Mammary epithelial cell (primary cell): ENCODE measurements at places on chromosomes 6 and 20.

DNA sequence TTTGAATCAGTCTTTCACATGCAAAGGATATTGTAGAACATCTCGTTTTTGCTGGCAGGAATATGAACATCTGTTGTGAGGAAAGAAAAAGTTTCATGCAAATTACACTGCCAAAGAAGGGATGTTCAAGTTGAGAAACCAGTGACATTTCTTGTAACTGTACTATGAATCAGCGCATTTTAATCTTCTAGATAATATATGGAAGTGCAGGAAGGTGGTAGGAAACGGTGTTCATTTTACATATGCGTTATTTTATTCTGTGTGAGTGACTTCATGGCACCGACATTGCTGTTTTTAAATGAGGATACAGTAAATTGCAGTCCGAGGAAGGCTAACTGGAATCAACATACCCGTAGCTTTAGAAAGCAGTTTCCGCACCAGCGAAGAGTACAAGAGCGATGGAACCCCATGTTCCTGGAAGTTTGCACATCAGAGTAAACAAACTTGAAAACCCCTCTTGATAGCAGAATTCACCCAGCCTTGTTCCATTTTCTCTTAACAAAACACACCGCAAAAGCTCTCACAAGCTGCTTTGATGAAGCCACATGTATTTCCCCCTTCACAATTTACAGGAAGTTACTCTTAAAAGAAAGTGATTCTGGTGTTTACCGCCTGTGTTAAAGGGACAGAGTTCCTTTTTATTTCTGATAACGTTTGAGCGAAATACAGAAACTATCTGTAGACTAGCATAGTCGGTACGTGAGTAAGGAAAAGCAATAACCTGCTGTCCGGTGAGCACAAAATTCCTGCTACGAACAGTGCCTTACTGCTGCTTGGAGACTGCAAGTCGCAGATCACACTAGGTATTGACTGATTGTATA is 11.5 kb downstream of the PRDM1 start:
- DNase-seq = peak; percentile 25

GRCh38 chr6:80767808-80768207 is 661.3 kb downstream of the BCKDHB start:
- DNase-seq = peak; percentile 57

GRCh38 chr6:152170702-152171667 is 363.5 kb downstream of the ESR1 start:
- DNase-seq = no peak

GRCh38 chr6:129426343-129426742 is 283.6 kb downstream of the ARHGAP18 start:
- no peak for DNase-seq

DNA sequence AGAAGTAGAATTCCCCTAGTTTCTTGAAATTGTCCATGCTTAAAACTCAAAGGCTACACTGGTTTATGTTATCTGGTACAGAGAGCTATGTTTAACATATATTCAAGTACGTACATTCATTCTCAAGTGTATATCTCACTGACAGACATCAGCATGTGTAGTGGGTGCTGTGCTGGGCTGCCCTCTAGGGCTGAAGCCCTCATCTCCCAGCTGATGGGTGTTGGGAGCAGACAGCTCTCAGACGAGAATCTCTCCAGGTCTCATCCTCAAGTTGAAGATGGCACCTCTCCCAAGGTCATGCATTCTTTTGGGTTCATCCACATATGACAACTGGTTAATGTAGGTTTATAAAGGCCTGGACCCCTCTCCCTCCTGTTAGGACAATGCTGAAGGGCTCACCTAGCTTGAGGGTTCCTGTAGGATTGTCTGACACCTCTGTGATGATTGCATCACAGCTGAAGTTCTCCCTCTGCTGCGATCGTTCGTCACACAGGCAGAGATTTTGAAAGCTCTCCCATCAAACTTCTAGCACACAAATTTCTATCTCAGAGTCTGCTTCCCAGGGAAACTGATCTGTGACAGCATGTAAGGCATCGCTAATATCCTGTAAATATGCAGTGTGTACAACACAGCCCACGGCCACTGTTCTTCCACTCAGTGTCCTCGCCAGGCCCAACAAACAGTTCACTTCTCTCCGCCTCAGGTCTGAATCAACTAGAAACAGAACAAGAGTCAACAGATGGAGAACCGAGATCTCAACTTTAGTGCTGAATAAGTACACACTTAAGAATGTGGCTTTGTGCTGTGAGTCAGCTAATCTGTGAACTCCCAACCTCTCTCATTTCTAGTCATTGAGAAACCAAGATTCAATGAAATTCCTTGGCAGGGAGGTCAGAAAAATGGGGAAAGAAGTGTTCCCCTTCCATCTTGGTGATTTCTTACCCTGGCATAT is 43.2 kb downstream of the PREP start:
- DNase-seq = peak; percentile 93

- DNase-seq = no peak
Observed at GRCh38 chr20:43835944-43836508, 78.6 kb upstream of the TOX2 start.

DNA sequence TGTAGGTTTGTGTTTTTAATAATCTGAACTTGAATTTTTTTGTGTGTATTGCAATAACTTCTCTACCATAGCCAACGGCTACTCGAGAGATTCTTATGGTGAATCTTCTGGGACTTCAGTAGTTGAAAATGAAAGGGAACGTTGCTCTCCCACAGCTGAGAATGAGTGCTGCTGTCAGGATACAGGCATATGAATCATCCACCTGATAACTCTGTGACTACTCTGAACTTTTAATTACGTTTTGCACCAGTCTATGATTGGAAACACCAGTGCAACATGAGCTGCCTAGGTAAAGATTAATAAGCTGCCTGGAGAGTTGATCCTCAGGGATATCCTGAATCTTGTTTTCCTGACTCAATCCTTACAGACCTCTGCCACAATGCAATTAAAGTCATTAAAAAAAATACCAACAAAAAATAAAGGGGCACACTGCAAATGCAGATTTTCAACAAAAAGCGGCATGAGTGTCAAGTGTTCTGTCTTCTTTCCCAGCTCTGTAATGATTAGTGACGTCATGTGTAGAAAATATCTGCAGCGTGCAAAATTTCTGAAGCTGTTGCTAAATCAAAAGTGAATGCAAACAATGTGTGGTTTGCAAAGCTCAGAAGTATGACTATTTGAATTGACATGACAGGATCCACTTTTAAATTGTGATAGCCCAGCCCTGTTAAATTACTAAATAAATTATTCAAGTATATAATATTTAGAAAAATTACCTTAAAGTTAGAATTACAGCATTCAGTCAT is 432.2 kb downstream of the HTR1B start:
- DNase-seq = peak; percentile 21
